Smooth muscle cell of the coronary artery (primary cell): ENCODE measurements at places on chromosomes 12 and 14. TPM values are rescaled to one million over a fixed set of nuclear protein-coding genes. Genes with fewer than 3 reads are reported as not detected.

Gene PPM1H
- total RNA-seq = 1.3 and 2.6 TPM in 2 replicates

Gene KRT6B
- not detected in 2 replicates for total RNA-seq

Gene GLIPR1L1
- not detected in 2 replicates for total RNA-seq

Gene EID3
- total RNA-seq = 3.9 and 9.9 TPM in 2 replicates

Gene B3GNT4
- 0.08 TPM in 1 of 2 replicates, not detected in the other for total RNA-seq

Gene ZBTB25
- 2.9 and 3.5 TPM in 2 replicates for total RNA-seq

Gene EFS
- total RNA-seq = 1.1 and 4.9 TPM in 2 replicates

Gene HOXC12
- total RNA-seq = not detected in 2 replicates

Gene DBX2
- not detected in 2 replicates for total RNA-seq

Gene ERP27
- total RNA-seq = 0.23 TPM in 1 of 2 replicates, not detected in the other

Gene SLCO1C1
- 0.75 TPM in 1 of 2 replicates, not detected in the other for total RNA-seq

Gene TMEM30B
- total RNA-seq = 0.08 and 0.70 TPM in 2 replicates

Gene PAPLN
- 2.4 and 2.5 TPM in 2 replicates for total RNA-seq

Gene KRT7
- total RNA-seq = 5.4 and 533 TPM in 2 replicates

Gene TAS2R42
- not detected in 2 replicates for total RNA-seq

Gene RNF212B
- not detected in 2 replicates for total RNA-seq

Gene SERPINA9
- not detected in 2 replicates for total RNA-seq

Gene SP1
- 20.6 and 22.9 TPM in 2 replicates for total RNA-seq

Gene TMEM179
- total RNA-seq = 0.08 TPM in 1 of 2 replicates, not detected in the other

Gene PCBP2
- 210 and 235 TPM in 2 replicates for total RNA-seq

Gene SPRING1
- total RNA-seq = 13.1 and 19.9 TPM in 2 replicates

Gene DIO2
- 1.8 and 4.2 TPM in 2 replicates for total RNA-seq

Gene C14orf180
- total RNA-seq = not detected in 2 replicates

Gene LBHD2
- not detected in 2 replicates for total RNA-seq

Gene PMEL
- 0.23 and 0.90 TPM in 2 replicates for total RNA-seq

Gene SERPINA1
- 0.08 TPM in 1 of 2 replicates, not detected in the other for total RNA-seq

Gene FOS
- total RNA-seq = 22.7 and 52.9 TPM in 2 replicates

Gene BATF
- total RNA-seq = 0.12 TPM in 1 of 2 replicates, not detected in the other

Gene ASIC1
- total RNA-seq = 1.7 and 5.9 TPM in 2 replicates

Gene USP5
- 82.5 and 88.9 TPM in 2 replicates for total RNA-seq

Gene PLEKHD1
- not detected in 2 replicates for total RNA-seq

Gene TAS2R31
- 1.2 and 2.3 TPM in 2 replicates for total RNA-seq

Gene HDAC7
- 19.9 and 30.4 TPM in 2 replicates for total RNA-seq

Gene NINJ2
- total RNA-seq = 0.47 and 0.98 TPM in 2 replicates

Gene MSI1
- not detected in 2 replicates for total RNA-seq

Gene RPS6KA5
- total RNA-seq = 0.59 and 2.6 TPM in 2 replicates

Gene ABCC9
- total RNA-seq = 1.3 and 21.8 TPM in 2 replicates

Gene TBX5
- total RNA-seq = 1.1 TPM in 2 replicates

Gene OR4E2
- not detected in 2 replicates for total RNA-seq

Gene HOXC9
- 0.08 TPM in 1 of 2 replicates, not detected in the other for total RNA-seq

Gene OVCH1
- 0.70 TPM in 1 of 2 replicates, not detected in the other for total RNA-seq

Gene RND1
- total RNA-seq = 5.6 TPM in 1 of 2 replicates, not detected in the other

Gene AQP2
- total RNA-seq = not detected in 2 replicates

Gene GARIN6
- total RNA-seq = not detected in 2 replicates

Gene HOXC5
- 0.12 TPM in 1 of 2 replicates, not detected in the other for total RNA-seq

Gene REM2
- 0.08 TPM in 1 of 2 replicates, not detected in the other for total RNA-seq

Gene DTX3
- 6.4 and 8.5 TPM in 2 replicates for total RNA-seq

Gene CCDC38
- total RNA-seq = not detected in 2 replicates

Gene ITPR2
- total RNA-seq = 9.1 and 33.3 TPM in 2 replicates

Gene TROAP
- total RNA-seq = 0.12 and 6.1 TPM in 2 replicates

Gene SFSWAP
- 17.3 and 20.2 TPM in 2 replicates for total RNA-seq

Gene TAS2R10
- total RNA-seq = 0.23 and 0.53 TPM in 2 replicates

Gene BDKRB1
- total RNA-seq = 0.08 and 0.47 TPM in 2 replicates

Gene KLHL33
- 0.23 TPM in 1 of 2 replicates, not detected in the other for total RNA-seq

Gene ZBTB1
- total RNA-seq = 23.3 and 28.3 TPM in 2 replicates
